Stimulated activated memory B cell treated with anti-CD40 and anti-IgM and Interleukin-4, amounts not matched to agents 10 μg/mL and 1 μg/mL and 100 μg/mL, for 72 hours (primary cell): ENCODE measurements at places on chromosomes 4 and X.

DNA sequence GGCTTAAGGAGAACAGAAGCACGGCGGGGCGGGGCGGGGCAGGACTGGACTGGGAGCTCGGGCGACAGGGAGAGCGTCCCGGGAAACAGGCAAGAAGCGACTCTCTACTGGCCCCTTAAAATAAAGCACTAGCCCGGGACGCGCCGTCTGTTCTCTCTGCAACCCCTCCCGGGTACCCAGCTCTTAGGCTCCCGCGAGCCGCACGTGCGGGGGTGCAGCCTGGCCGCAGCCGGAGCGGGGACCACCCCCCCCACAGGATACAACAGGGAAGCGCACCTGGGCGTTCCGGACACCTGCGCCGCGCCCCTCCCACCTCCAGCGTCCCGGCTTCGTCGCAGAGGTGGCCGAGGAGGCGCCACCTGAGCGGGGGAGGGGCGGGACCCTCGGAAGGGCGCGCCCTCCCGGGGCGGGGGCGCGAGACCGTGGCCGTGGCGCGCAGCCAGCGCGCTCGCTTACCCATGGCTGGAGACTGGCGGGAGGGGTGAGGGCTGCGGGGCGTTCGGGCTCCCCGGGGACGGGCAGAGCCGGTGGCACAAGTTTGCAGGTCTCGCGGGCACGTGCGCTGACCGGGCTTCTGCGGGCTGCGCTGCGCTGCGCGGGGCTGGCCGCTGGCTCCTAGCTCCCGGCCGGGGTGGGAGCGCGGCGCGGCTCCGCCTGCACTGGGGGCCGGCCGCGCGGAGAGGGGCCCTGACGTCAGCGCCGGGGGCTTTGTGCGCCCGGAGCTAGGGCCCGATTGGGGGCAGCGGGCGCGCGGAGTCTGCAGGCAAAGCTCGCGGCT, 91.5 kb downstream of the GEMIN8 start:
- peaks cover 5% of the 10 kb centered on the region for H3K4me1 ChIP-seq
- H3K4me3 ChIP-seq: peak overlapping the region; percentile 62
- H3K36me3 ChIP-seq: no peaks in the 10 kb centered on the region
- peaks cover 10% of the 10 kb centered on the region for H3K27me3 ChIP-seq
- no peak for ATAC-seq

- H3K27me3 ChIP-seq: peaks cover 15% of the 10 kb centered on the region
- no peaks in the 10 kb centered on the region for H3K36me3 ChIP-seq
- no peak overlapping the region for H3K4me3 ChIP-seq
- no peak overlapping the region for H3K27ac ChIP-seq
- no peak for ATAC-seq
- H3K4me1 ChIP-seq: no peaks in the 10 kb centered on the region
Observed at GRCh38 chr4:174474457-174475075, 47.7 kb downstream of the HPGD start.

- H3K4me3 ChIP-seq: no peak overlapping the region
- H3K4me1 ChIP-seq: no peaks in the 10 kb centered on the region
- no peak overlapping the region for H3K27ac ChIP-seq
- no peak for ATAC-seq
Observed at GRCh38 chrX:110755061-110755460, 40.6 kb downstream of the CHRDL1 start.

DNA sequence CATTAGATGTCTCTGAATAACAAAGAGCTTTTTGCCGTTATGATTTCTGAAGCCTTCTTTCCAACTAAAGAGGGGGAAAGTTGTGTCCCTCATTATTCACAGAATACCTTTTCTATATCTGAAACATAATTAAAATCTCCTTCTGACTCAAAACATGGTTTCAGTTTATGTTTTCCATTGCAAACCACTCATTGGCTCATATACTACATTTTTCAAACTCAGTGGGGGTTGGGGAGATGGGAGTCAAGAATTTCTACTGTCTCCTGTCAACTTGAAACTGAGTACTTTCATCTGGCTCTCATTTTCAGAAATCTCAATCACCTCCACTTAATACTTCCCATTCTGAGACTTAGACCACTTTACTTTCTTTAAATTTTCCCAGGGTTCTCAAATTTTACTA, 1839.5 kb upstream of the PCDH10 start:
- no peak for ATAC-seq
- no peaks in the 10 kb centered on the region for H3K4me1 ChIP-seq
- no peaks in the 10 kb centered on the region for H3K27me3 ChIP-seq
- no peak overlapping the region for H3K27ac ChIP-seq
- H3K4me3 ChIP-seq: no peak overlapping the region

- ATAC-seq: no peak
- H3K27ac ChIP-seq: no peak overlapping the region
- peaks cover 21% of the 10 kb centered on the region for H3K27me3 ChIP-seq
- H3K36me3 ChIP-seq: no peaks in the 10 kb centered on the region
- peaks cover 17% of the 10 kb centered on the region for H3K4me1 ChIP-seq
Observed at GRCh38 chrX:3963980-3964379, 250.5 kb upstream of the PRKX start.

DNA sequence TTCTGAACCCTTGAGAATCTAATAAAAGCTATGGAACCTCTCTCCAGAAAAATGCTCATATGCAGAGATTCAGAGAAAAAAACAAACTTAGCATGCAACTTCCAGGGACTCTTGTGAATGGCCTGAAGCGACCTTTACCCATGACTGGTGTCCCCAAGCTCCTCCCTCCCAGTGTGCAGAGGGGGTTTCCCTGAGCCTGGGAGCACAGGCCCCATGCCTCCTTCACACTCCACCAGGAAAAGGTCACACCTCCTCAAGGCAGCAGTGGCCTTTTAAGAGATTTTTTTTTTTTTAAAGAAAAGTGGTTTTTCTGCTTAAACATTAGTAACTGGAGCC, 13.3 kb upstream of the UBA6 start:
- no peak overlapping the region for H3K4me3 ChIP-seq
- peaks cover 22% of the 10 kb centered on the region for H3K4me1 ChIP-seq
- no peaks in the 10 kb centered on the region for H3K27me3 ChIP-seq
- peak; percentile 92 for ATAC-seq
- peak overlapping the region; percentile 75 for H3K27ac ChIP-seq

DNA sequence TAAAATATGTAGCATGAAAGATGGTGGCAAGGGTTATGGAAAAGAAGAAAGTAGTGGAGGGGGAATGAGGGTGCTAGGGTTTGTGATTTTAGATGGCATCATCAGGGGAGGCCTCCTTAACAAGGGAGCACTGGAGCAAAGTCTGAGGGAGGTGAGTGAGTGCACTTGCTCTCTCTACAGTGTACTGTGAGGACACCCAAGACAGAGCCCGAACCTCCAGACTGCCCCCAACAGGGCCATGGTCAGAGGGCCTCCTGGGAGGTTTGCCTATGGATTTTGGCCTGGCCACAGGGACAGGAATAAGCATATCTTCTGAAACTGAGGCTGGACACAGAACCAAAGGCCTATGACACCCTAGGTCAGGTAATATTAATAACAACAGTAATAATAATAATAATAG, 21.4 kb upstream of the PJA1 start:
- no peaks in the 10 kb centered on the region for H3K27me3 ChIP-seq
- no peak overlapping the region for H3K4me3 ChIP-seq
- no peaks in the 10 kb centered on the region for H3K4me1 ChIP-seq

DNA sequence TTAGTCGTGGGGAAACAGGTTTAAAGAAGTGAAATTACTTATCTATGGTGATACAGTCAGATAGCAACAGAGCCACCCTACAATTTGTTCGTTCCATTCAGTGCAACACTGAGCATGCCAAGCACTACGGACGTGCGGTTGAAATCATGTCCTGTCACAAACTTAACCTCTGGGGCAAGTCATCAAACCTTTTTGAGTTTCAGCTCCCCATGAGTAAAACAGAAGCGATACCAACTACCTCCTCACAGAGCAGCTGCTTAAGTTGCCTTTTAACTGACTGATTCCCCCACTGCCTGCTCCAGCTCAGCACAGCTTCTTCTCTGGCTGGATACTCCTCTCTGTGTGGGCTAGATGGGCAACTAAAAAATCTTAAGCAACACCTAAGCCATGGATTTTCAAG, 36.0 kb downstream of the LHFPL1 start:
- H3K36me3 ChIP-seq: no peaks in the 10 kb centered on the region
- no peaks in the 10 kb centered on the region for H3K27me3 ChIP-seq
- no peaks in the 10 kb centered on the region for H3K4me1 ChIP-seq
- H3K27ac ChIP-seq: no peak overlapping the region
- peak; percentile 88 for ATAC-seq
- H3K4me3 ChIP-seq: no peak overlapping the region

DNA sequence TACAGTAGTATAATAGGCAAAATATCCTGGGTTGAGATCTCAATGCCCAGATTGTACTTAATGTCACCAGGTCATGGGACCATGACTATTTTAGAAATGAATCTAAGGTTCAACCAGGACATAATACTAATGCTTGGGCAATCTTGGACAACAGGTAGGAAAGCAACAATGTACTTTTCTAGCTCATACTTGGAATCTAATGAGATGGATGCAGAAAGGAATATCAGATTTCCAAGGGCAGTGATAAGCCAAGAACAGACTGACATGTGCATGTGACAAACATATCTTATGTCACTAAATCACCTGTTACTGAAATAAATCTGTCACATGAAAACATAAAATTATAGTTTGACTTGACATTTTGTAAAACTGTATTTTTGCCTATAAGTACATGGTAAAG, 51.1 kb downstream of the RPS6KA3 start:
- no peak for ATAC-seq
- H3K4me3 ChIP-seq: no peak overlapping the region
- no peak overlapping the region for H3K27ac ChIP-seq
- H3K27me3 ChIP-seq: no peaks in the 10 kb centered on the region
- peaks cover 19% of the 10 kb centered on the region for H3K36me3 ChIP-seq

DNA sequence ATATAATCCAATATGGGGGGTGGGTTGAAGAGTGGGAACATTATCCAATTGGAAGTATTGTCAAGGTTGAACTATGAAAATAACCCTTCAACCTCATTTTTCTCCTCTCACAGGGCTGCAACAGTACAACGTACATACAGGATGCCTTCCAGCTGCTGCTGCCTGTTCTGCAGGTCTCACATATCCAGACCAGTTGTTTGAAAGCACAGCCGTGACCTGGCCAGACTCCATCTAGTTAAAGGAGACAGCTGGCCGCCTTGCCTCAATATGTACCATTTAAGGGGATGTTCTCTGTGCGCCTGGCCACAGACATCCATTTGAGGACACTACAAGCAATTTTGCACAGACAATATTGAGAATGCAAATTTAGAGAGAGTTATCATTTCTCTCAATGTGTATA, 75.7 kb downstream of the FAM114A1 start:
- H3K27me3 ChIP-seq: no peaks in the 10 kb centered on the region
- H3K27ac ChIP-seq: no peak overlapping the region
- peaks cover 6% of the 10 kb centered on the region for H3K36me3 ChIP-seq

GRCh38 chr4:65791812-65792308, 121.6 kb upstream of the EPHA5 start:
- H3K4me1 ChIP-seq: no peaks in the 10 kb centered on the region
- H3K4me3 ChIP-seq: no peak overlapping the region
- H3K36me3 ChIP-seq: no peaks in the 10 kb centered on the region
- no peaks in the 10 kb centered on the region for H3K27me3 ChIP-seq
- H3K27ac ChIP-seq: no peak overlapping the region

GRCh38 chrX:18016941-18017340, 155.8 kb upstream of the RAI2 start:
- ATAC-seq: no peak
- H3K4me3 ChIP-seq: no peak overlapping the region
- H3K27ac ChIP-seq: no peak overlapping the region
- H3K36me3 ChIP-seq: no peaks in the 10 kb centered on the region

DNA sequence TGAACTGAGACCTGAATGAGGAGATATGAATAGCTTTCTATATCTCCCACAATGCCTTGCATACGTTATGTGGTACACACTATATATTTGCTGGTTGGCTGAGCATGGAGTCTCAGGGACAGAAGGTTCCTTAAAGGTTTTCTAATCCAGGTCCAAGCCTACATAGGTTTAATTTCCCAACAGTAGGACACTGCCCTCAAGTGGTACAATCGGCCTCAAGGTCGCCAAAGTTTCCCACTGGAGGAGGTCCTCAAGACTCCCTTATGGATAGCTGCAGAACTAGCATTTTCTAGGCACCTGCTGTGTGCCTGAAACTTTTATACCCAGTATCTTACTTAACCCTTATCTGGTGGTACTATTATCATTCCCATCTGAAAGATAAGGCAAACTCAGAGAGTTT, 21.0 kb upstream of the EFNB1 start:
- no peaks in the 10 kb centered on the region for H3K36me3 ChIP-seq
- H3K27me3 ChIP-seq: peaks cover 21% of the 10 kb centered on the region
- no peak for ATAC-seq
- no peak overlapping the region for H3K27ac ChIP-seq

DNA sequence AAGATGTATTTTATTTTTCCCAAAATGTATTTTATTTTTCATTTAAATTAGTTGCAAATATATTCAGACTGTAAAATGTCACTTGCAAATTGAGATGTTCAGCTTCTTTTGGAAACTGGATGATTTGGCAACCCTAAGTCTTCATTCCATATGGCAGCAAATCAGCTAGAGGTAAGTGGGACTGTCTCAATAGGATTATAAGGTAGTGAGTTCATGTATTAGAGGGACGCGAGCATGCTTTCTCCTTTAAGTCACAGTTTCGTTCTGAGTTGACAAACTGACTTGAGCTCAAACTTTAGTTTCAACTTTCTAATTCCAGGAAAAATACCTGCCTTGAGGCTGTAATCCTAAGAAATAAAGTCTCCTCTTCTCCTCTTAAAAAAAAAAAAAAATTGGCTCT, 44.2 kb upstream of the TMEM131L start:
- no peaks in the 10 kb centered on the region for H3K36me3 ChIP-seq
- H3K4me1 ChIP-seq: peaks cover 22% of the 10 kb centered on the region
- H3K27me3 ChIP-seq: no peaks in the 10 kb centered on the region
- H3K27ac ChIP-seq: no peak overlapping the region
- H3K4me3 ChIP-seq: no peak overlapping the region

DNA sequence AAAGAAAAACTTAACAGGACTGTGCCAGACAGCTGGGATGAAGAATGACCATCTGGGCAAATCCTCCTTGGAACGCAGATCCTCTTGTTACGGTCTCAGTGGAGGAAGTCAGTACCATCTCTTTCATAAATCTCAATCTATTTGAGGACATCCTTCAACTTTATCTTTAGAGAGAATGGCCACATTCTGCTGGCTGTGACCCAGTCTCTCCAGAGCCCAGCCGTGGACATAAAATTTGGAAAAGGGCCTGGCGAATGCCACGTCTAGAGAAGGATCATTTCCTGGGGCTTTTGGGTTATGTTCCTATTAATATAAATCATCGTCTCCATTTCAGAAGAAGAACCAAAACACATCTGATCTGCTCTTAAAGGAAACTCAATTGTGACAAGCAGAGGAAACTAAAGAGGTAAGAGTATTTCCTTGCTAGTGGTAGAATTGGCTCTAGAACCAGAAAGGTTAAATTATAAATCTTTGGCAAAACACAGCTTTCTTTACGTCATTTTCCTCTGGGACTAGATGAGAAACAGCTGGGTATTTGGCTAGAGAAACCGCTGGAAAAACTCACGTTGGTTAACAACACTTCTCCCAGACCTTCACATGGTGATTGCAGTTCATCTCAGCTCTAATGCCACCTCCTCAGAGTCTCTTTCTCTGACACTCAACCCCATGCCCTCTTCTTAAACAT, 164.7 kb downstream of the CHIC2 start:
- no peaks in the 10 kb centered on the region for H3K4me1 ChIP-seq
- no peak overlapping the region for H3K27ac ChIP-seq
- peaks cover 44% of the 10 kb centered on the region for H3K27me3 ChIP-seq
- H3K36me3 ChIP-seq: no peaks in the 10 kb centered on the region
- H3K4me3 ChIP-seq: no peak overlapping the region

- peak; percentile 78 for ATAC-seq
- H3K36me3 ChIP-seq: no peaks in the 10 kb centered on the region
- no peak overlapping the region for H3K4me3 ChIP-seq
- peak overlapping the region; percentile 57 for H3K27ac ChIP-seq
- peaks cover 9% of the 10 kb centered on the region for H3K4me1 ChIP-seq
- no peaks in the 10 kb centered on the region for H3K27me3 ChIP-seq
Observed at GRCh38 chrX:120697053-120697452, 67.2 kb upstream of the C1GALT1C1 start.

- no peaks in the 10 kb centered on the region for H3K36me3 ChIP-seq
- no peak for ATAC-seq
- no peaks in the 10 kb centered on the region for H3K4me1 ChIP-seq
- H3K27me3 ChIP-seq: no peaks in the 10 kb centered on the region
Observed at GRCh38 chrX:126170720-126171119, 4.6 kb upstream of the DCAF12L2 start.
